ENCODE measurements at places on chromosomes 3 and 15. TPM values are rescaled to one million over a fixed set of nuclear protein-coding genes. Genes with fewer than 3 reads are reported as not detected.

The CD96 gene
- total RNA-seq, result not detected

The PARP16 gene
- total RNA-seq, result 3.8 TPM

The NGRN gene
- total RNA-seq, result 135 TPM

The SUSD5 gene
- 2.3 TPM for total RNA-seq

The ELL3 gene
- total RNA-seq, result 1.2 TPM

The C2CD4B gene
- not detected for total RNA-seq

The IFT57 gene
- 108 TPM for total RNA-seq

GRCh38 chr3:25663869-25664811, 567 bp downstream of the TOP2B start:
- DNase-seq, result peak; percentile 59

DNA sequence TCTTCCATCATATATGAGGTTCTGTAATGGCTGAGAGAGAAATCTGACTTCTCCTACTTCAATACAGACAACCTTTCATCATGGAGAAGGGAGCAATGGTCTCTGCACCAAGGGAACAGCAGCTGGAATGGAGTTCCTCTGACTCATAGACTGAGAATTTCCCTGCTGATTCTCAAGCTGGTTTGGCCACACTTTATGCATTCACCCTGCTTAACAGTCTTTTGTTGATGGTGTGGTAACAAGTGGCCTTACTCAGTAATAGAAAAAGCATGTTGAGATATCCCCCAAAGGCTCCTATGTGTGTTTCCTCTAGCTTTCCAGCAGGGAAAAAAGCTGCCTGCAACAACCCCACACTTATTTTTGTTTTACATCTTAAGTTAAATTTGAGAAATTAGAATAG, 138.1 kb downstream of the GREM1 start:
- peak; percentile 94 for DNase-seq

DNA sequence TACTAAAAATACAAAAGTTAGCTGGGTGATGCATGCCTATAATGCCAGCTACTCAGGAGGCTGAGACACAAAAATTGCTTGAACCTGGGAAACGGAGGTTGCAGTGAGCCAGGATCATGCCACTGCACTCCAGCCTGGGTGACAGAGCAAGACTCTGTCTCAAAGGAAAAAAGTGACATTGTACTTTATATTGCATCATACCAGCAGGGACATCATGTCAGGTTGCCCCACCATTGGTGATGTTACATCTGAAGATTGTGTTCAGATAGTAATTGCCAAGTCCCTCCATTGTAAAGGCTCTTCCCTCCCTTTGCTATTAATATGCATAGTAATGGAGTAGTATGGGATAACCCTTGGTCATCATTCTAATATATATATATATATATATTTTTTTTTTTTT, 44.8 kb downstream of the FOXL2 start:
- DNase-seq, result no peak

DNA sequence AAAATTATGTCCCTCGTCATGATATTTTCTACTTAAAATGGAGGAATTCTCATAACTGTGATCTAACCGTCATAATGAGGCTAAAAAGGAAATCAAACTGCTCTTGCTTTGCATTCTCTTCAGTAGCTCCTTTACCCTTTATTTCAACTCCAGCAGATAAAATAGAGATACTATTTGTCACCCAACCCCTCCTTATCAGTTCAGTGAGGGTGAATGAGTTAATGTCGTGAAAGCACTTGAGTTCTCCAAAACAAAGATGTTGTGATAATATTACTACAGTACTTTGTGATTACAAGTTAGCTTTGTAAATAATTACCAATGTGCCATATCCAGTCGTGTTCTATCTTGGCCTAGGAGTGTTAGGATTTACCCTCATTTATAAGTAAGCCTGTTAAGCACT, 63.4 kb upstream of the ANKRD28 start:
- DNase-seq, result no peak

DNA sequence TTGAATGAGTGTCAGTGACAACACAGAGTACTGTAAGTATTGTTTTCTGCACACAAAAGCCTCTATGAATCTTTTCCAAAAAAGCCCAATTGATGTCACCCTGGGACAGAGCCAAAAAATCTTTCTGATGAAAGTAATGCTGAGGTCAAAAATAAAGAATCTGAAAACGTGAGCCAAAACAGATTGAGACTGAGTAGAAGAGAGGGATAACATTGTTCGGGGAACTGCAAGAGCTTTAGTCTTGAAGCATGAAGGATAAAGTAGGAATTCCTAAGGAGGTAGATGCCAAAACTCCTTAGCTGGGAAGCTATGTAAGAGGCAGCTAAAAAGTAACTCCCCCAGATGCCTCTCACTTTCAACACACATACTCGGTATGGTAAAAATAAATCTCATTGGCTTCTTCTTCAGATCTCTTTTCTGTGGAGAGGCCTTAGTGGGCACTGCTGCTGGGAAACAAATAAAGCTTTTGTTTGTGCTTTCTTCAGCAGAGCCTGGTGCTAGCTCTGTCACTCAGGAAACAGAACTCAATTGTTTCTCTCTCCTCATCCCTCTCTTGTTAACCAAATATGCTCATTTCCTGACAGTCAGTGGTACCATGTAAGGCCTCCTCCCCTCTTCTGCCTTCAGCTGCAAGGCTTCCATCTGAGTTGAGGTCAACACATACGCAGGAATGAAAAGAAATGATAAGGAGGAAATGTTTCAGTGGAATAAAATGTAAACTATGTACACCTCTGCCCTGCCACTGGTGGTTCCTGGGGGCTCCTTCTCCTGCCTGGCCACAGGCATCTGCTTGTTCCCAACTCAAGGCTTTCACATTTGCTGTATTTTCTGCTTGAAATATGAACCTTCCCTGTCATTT, 58.1 kb downstream of the CD200 start:
- DNase-seq, result peak; percentile 89

DNA sequence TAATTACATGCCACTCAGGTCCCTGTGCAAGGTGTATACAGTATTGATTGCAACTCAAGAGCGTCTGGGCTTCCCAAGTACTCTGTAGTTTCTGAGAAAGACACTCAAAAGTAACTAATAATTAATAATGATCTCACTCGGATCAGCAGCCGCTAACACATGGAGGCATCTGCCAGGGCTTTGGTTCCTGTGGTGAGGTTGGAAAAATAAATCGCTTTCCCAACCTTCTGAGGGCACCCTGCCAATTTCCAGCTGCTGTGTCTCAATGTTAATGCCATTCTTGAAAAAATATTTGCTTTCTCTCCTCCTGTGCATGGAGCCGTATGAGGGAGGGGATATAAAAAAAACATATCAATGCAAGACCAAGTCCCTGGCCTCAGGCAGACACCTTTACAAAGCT, 116.5 kb upstream of the SLC2A2 start:
- DNase-seq, result peak; percentile 35

DNA sequence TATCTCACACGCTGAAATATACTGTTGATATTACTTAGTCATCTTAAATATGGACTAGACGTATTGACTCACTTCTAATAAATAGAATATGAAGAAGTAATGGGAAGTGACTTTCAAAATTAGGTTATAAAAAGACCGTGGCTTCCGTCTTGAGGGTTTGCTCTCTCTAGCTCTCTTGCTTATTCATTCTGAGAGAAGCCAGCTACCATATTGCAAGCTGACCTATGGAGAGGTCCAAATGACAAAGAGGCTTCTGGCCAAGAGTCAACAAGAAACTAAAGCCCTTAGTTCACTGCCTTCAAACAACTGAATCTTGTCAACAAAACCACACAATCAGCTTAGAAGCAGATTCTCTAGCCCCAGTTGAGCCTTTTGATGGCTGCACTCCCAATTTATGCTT, 46.1 kb downstream of the SLC9C1 start:
- no peak for DNase-seq

- no peak for DNase-seq
Observed at GRCh38 chr3:178646186-178646862, 110.1 kb downstream of the KCNMB2 start.

GRCh38 chr3:139588450-139588849, 48.9 kb upstream of the RBP1 start:
- peak; percentile 34 for DNase-seq

DNA sequence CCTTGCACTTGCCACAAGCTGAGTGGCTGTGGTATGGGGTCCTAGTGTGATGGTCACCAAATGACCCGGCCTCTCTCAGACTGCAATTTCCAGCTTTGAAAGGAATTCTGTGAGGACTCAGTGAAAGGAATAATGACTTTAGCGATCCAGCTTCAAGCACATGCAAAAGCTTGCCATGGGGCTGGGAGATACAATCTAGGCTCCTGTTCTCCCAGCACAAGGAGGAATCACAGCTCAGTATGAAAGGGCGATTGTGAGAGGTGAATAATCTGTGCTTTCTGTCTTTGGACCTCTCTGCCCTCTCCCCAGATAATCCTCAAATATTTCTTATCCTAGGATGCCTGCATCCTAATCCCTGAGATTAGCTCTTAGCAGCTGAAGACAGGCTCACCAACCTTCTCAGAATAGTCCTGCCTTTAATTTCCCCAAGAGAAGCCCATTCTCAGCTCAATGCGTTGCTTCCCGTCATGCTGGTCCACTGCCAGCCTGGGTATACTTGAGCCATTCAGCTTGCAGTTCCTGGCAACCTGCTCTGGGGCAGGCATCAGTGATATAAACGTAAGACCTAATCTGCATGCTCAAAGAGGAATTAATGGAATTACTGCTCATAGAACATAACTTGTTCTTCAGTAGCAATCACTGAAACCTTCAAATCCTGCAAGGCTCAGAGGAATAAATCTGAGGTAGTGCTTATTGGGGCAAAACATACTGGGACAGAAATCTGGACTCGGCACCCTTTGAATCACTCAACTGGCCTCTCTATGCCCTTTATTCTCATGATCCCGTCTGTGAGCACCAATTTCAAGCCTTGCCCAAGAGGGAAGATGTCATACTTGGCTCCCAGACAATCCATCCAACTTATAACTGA, 15.1 kb downstream of the TLNRD1 start:
- no peak for DNase-seq

DNA sequence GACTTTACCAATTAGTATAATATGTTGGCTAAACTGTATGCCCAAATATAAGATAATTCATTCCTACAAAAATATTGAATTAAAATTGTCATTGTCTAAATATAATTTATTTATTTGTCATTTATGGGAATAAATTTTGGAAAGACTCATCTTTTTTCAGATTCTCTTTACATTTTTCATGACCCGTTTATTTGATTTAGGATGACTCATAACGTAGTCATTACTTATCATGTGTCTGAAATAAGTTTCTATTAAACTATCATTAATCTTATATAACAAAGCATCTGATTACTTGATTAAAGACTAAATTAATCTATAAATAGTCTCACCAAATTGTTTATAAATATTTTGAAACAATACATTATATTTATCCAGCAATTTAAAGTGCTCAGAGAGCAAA, 516.6 kb downstream of the CADM2 start:
- no peak for DNase-seq

- no peak for DNase-seq
Observed at GRCh38 chr15:81569286-81570080, 195.5 kb upstream of the TMC3 start.

DNA sequence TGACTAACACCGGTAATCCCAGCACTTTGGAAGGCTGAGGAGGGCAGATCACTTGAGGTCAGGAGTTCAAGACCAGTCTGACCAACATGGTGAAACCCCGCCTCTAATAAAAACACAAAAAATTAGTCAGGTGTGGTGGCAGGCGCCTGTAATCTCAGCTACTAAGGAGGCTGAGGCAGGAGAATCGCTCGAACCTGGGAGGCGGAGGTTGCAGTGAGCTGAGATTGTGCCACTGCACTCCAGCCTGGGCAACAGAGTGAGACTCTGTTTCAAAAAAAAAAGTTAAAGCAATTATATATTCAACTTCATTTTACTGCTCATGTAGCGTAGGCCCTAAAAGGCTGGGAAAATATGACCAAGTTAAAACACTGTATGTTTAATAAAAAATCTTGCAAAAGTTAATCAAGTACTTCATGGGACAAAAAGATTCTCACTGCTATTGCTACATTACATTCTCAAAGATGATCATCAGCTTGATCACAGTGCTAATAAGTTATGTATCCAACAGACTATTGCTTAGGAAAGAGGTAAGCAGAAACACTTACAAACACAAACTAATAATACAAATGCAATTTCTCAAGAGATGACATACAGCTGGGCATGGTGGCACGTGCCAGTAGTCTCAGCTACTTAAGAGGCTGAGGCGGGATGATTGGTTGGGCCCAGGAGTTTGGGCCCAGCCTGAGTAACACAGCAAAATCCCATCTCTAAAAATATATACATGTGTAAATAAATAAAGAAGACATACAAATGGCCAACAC, 2.7 kb downstream of the COPS2 start:
- DNase-seq, result no peak

DNA sequence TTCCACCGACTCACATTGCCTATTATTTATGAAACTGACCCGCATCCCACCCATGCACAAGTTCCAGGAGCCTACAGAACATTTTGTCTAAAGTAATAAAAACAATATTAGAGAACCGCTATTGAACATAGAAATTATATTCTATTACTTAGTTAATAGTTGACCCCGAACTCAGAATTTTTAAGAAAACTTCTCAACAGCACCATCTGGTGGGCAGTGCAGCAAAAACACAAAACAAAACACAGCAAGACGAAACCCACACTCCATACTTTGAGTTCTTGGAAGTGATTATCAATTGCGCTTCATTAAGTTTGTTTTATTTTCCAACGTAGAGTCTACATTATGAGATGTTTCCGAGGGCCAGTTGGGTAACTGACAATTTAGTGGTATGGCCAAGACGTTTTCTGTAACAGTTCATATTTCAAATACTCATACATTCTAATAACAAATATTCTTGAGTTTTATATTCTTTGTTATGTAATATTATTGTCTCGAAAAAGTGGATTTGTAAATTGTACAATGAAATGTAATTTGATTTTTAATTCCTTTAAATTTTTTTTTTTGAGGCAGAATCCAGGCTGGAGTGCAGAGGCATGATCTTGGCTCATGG, 24.0 kb upstream of the C3orf70 start:
- DNase-seq, result peak; percentile 22

GRCh38 chr3:177622982-177623617, 425.8 kb upstream of the TBL1XR1 start:
- no peak for DNase-seq

- DNase-seq, result no peak
Observed at GRCh38 chr15:66719471-66719870, 17.4 kb downstream of the SMAD6 start.

DNA sequence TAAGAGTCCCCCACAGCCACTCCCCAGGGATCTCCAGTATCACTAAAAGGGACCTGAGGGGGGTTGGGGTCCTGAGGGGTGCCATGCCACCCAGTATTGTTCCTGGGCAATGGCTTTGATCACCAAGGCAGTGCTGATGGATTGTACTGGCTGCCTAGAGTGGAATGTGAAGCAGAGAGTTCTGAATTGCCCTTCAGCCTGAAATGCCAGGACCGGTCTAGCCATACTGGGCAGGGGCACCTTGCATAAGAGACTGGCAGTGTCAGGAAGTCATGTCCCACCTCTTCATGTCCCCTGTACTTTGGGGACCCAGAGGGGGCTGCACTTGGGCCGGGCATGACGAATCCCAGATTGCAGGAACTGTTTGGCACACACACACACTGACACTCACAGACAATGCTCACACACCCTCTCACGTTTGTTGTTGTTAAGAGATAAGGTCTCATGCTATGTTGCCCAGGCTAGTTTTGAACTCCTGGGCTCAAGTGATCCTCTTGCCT, 4.5 kb upstream of the TKT start:
- DNase-seq, result no peak

- no peak for DNase-seq
Observed at GRCh38 chr3:133620066-133620784, 41.5 kb downstream of the TOPBP1 start.
